ENCODE measurements at places on chromosomes 12 and 14.
A peak's percentile ranks its signal among the peaks of the same experiment; 100 is the strongest.

DNA sequence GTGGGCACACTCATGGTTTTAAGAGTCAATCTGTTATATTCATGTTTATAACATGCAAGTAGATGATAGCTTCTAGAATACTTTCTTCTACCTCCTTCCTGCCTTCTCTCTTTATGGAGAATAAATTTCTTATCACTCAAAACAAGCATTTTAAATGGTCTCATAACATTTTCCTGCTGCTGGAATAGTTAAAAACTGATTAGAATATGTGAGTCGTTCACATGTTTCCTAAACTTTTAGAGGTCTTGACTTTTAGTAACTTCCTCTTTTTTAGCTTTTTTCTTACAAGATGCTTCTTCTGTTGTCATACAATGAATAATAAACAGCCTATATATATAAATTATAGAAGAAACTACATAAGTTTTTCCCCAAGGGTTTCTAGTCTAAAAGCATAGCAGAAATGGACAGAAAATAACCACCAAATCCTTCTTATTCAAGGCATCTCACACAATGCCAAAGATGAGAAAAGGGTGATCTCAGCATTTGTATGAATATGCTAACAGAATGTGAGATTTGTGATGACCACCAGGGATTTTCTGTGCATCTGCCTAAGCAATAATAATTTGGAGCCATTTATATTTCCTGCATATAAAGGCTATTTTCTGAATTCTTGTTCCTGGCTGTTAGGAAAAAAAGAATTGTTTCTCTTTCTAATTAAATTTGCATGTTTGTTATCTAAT lies 127.8 kb downstream of the DAAM1 start:
- no peak for DNase-seq

GRCh38 chr14:63045234-63045611 lies at the start of gene KCNH5:
Gene KCNH5, minus strand, starts transcription at chr14:63045458. Its CDS starts 272 bp downstream, at chr14:63045186.
- no peak for DNase-seq

GRCh38 chr12:42652048-42652447 lies 62.5 kb upstream of the PRICKLE1 start:
- DNase-seq = no peak

DNA sequence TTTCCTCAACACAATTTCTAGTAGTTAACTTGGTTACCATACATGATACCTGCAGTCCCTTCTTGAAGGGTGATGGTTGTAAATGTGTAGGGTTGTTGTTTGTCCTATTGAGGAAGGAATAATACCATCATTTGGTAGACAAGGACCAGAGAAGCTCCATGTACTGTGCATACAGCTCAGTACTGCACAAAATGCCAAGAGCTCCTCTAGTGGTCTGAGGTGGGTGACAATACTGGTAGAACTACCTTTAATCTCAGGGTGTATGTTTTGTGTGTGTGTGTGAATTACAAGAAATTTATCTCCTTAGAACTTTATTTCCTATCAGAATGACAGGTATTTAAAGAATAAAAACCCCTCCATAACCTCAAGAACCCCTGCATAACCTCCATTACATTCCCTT lies 575.3 kb downstream of the TMTC2 start:
- no peak for DNase-seq

GRCh38 chr12:113659015-113659414 lies 187.3 kb upstream of the LHX5 start:
- no peak for DNase-seq

DNA sequence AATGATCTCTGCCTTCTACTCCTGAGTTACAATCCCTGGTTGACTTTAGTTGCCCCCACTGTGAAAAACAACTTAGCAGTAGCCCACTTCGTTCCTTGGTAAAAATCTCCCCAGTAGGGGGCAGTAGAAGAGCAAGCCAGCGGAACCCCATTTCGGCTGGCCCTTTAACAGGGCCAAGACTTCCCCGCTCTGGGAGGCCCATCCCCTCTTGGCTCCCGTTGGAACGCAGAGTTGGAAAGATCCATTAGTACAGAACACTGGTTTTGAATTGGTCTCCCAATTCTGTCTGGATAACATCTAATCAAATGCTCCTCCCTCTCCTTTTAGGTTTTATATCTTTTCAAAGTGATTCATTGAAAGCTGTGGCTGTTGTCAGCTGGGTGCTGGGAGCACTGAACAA lies 1133.3 kb downstream of the BCL11B start:
- DNase-seq = peak; percentile 28

- no peak for DNase-seq
Measured at GRCh38 chr14:64758691-64759554, 54.7 kb downstream of the PLEKHG3 start.

DNA sequence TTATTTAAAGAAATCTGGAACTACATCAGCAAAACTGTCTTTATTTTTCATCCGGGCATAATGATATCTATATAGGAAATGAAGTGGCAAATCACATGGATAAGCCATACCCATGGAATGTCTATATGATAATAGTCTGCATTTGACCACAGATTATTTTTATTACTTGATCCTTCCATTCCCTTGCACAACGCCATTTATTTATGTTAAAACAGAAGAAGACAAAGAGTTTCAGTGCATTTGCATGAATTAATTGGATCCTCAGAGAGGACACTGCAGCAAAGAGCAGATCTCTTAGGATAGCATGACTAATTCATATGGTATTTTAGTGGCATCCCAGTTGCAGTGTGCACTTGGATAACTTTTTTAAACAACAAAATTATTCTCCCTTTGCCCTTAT lies 345.0 kb downstream of the CCDC91 start:
- no peak for DNase-seq
